Ascending aorta (tissue), 2 donors: ENCODE measurements at places on chromosomes 6 and 20. TPM values are rescaled to one million over a fixed set of nuclear protein-coding genes. Genes with fewer than 3 reads are reported as not detected.

SLC35F1 gene
- not detected for total RNA-seq

CRISP3 gene
- total RNA-seq = not detected

DNA sequence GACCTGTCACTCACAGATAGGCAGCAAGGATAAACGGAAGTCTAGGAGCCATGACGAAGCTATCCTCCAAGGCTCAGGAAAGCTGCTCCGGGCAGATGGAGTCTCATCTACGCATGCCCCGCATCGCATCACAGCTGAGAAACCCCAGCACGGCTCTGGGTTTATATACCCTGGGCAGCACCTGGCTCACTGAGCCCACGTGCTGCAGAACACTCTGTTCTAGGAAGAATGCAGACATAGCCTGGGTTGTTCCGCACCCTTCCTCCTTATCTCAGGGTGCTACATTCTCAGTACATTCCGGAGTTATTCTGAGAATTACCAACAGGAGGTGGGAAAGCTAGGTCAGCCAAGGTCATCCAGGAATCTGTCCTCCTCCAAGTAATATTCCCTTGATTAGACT, 260.4 kb downstream of the CBLN4 start:
- no peak overlapping the region for H3K27ac ChIP-seq
- H3K36me3 ChIP-seq = no peaks in the 10 kb centered on the region
- DNase-seq = no peak
- no peak overlapping the region for H3K4me3 ChIP-seq
- H3K4me1 ChIP-seq = no peaks in the 10 kb centered on the region

GRCh38 chr20:49872056-49872455, 43.3 kb downstream of the SPATA2 start:
- no peak overlapping the region for H3K4me3 ChIP-seq
- no peak for DNase-seq
- peaks cover 13% of the 10 kb centered on the region for H3K4me1 ChIP-seq
- H3K27me3 ChIP-seq = no peaks in the 10 kb centered on the region
- H3K36me3 ChIP-seq = no peaks in the 10 kb centered on the region

GRCh38 chr6:164214066-164214465, 799.5 kb downstream of the QKI start:
- DNase-seq = no peak
- H3K4me1 ChIP-seq = no peaks in the 10 kb centered on the region
- no peaks in the 10 kb centered on the region for H3K36me3 ChIP-seq
- no peaks in the 10 kb centered on the region for H3K27me3 ChIP-seq
- H3K27ac ChIP-seq = no peak overlapping the region

- H3K27me3 ChIP-seq = no peaks in the 10 kb centered on the region
- peak overlapping the region; percentile 23 for H3K4me3 ChIP-seq
- H3K4me1 ChIP-seq = peaks cover 5% of the 10 kb centered on the region
- H3K36me3 ChIP-seq = no peaks in the 10 kb centered on the region
- DNase-seq = no peak
Observed at GRCh38 chr20:37411408-37412219, 65.7 kb downstream of the SRC start.

- H3K27me3 ChIP-seq = no peaks in the 10 kb centered on the region
- peak overlapping the region; percentile 27 for H3K4me3 ChIP-seq
Observed at GRCh38 chr6:156976216-156977127, 199.3 kb downstream of the ARID1B start.

DNA sequence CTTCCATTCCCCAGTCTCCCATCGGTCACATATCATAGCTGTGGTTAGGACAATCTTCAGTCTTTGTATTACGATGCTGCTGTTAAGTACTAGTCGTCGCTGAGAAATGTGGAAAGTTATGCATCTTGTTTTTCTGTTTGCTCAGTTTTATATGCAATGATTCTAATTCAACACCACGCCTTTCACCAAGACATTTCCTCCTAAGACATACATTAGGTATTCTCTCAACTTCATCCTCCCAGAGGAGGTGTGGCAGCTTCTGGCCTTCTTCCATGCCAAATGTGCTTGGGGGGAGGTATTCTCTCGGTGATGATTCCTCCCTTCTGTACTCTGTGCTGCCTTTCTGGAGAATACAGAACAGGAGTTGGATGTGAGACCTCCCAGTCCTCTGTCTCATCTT, 66.1 kb downstream of the B4GALT5 start:
- H3K36me3 ChIP-seq = peaks cover 42% of the 10 kb centered on the region
- no peak overlapping the region for H3K4me3 ChIP-seq
- H3K27me3 ChIP-seq = no peaks in the 10 kb centered on the region
- DNase-seq = no peak
- no peaks in the 10 kb centered on the region for H3K4me1 ChIP-seq

DNA sequence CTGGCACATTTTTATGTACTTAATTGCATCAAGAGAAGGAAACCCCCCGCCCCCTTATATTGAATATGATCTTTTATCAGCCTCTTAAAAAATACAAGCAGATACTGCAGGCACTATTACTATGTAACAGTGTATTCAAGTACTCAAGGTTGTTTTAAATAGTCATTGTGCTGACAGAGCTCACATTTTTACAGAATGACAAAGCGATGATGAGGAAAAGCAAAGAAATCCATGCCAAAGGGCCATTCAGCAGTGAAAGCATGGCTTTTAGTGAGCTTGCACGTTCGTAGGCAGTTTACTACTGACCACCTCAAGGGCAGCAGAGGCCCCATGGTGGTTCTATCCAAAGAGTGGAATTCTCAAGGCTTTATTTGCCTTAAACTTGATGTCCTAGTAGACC, 146.8 kb downstream of the RPS12 start:
- no peak overlapping the region for H3K27ac ChIP-seq
- DNase-seq = no peak
- H3K4me1 ChIP-seq = no peaks in the 10 kb centered on the region
- H3K4me3 ChIP-seq = no peak overlapping the region

GRCh38 chr20:51456511-51457509, 85.7 kb downstream of the NFATC2 start:
- H3K27me3 ChIP-seq = no peaks in the 10 kb centered on the region
- no peaks in the 10 kb centered on the region for H3K36me3 ChIP-seq
- peak overlapping the region; percentile 58 for H3K27ac ChIP-seq
- H3K4me1 ChIP-seq = peaks cover 12% of the 10 kb centered on the region

- H3K4me3 ChIP-seq = no peak overlapping the region
- H3K27ac ChIP-seq = no peak overlapping the region
- peaks cover 4% of the 10 kb centered on the region for H3K4me1 ChIP-seq
- no peak for DNase-seq
Observed at GRCh38 chr20:41166201-41167117, 29.1 kb downstream of the PLCG1 start.

GRCh38 chr6:43770372-43771209, 580 bp downstream of the VEGFA start:
- no peaks in the 10 kb centered on the region for H3K36me3 ChIP-seq
- peak overlapping the region; percentile 97 for H3K4me3 ChIP-seq
- peak; percentile 84 for DNase-seq
- H3K4me1 ChIP-seq = peaks cover 28% of the 10 kb centered on the region
- no peaks in the 10 kb centered on the region for H3K27me3 ChIP-seq
